ENCODE measurements at places on chromosomes 4 and X.
A peak's percentile ranks its signal among the peaks of the same experiment; 100 is the strongest.

GRCh38 chr4:128564081-128564630, 245.3 kb upstream of the JADE1 start:
- no peak for DNase-seq

DNA sequence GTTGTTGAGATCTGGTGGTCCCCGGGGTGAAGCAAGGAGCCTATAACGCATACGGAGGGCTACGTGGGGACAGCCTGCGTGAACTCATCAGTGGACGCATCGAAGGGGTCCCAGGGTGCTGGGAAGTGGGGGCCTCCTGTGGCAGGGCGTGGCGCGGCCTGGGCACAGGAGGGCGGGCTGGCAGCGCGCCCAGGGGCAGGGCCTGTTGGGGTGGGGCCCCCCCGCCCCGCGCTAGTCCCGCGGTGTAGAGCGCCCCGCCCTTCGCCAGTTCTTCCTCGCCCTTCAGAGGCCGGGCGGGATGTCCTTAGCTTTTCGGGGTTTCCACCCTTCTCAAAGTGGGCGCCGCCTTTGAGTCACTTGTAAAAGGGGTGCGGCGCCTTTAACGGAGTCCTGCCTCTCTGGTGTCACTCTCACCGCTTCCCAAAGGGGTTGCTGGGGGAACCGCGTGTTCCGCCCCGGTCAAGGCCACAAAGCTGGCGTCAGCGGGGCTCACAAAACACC, 632 bp downstream of the PLP2 start:
- peak; percentile 31 for DNase-seq

GRCh38 chr4:140863197-140863596, 107.0 kb upstream of the TBC1D9 start:
- DNase-seq, result no peak

GRCh38 chr4:37910091-37910486, 19.2 kb downstream of the TBC1D1 start:
- DNase-seq, result no peak

- no peak for DNase-seq
Observed at GRCh38 chrX:74931214-74931613, 6.0 kb upstream of the NEXMIF start.

GRCh38 chr4:121344098-121344497, 36.7 kb downstream of the QRFPR start:
- no peak for DNase-seq

DNA sequence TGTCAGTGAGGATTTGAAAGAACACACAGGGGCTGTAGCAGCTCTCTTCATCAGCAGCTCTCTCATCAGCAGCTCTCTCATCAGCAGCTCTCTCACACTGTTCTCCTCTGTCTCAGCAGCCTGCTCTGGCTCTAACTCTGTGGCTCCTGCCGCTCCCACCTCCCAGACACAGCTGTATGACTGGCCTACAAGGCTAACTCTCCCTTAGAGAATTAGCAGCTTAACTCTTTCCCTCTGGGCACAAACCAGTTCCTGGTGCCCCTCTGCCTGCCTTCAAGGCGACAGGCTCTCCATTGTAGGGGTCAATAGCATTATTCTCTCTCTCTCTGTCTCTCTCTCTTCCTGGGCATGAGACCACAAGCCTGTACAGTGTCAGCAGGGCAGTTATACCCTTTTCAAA, 385.6 kb upstream of the PCDH10 start:
- DNase-seq, result no peak

- no peak for DNase-seq
Observed at GRCh38 chrX:41025926-41026701, 59.1 kb upstream of the USP9X start.

DNA sequence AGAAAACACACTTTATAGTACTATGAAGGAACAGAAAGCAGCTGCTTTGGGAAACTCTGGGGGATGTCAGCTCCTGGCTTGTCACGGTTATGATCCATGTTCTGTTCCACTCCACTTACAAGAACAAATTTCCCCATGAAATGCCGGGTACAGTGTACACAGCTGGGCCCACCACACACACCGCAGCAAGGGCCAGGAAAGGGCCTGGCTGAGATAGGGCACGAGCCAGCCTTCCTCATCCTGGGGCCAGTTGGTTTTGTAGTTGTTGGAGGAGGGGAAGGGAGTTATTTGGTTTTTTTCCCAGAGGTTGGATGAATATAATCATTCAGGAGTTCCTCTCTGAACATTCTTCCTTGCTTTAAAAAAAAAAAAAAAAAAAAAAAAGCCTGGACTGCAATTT, 56.8 kb downstream of the SEPSECS start:
- no peak for DNase-seq

DNA sequence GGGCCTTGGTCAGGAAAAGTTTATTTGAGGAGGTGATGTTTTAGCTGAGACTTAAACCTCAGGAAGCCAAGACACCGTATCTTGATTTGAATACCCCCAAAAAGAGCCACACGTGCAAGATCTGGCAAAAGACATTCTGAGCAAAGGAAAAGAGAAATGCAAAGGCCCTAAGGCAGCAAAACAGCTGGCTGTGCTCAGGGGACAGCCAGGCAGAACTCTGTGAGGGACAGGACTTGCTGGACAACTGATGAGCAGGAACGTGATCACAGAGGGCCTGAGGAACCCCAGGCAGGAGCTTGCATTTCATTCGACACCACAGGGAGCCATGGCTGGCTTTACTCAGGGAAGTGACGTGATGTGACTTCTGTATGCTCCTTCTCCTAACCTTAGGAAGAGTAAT, 56.0 kb downstream of the OCRL start:
- no peak for DNase-seq

DNA sequence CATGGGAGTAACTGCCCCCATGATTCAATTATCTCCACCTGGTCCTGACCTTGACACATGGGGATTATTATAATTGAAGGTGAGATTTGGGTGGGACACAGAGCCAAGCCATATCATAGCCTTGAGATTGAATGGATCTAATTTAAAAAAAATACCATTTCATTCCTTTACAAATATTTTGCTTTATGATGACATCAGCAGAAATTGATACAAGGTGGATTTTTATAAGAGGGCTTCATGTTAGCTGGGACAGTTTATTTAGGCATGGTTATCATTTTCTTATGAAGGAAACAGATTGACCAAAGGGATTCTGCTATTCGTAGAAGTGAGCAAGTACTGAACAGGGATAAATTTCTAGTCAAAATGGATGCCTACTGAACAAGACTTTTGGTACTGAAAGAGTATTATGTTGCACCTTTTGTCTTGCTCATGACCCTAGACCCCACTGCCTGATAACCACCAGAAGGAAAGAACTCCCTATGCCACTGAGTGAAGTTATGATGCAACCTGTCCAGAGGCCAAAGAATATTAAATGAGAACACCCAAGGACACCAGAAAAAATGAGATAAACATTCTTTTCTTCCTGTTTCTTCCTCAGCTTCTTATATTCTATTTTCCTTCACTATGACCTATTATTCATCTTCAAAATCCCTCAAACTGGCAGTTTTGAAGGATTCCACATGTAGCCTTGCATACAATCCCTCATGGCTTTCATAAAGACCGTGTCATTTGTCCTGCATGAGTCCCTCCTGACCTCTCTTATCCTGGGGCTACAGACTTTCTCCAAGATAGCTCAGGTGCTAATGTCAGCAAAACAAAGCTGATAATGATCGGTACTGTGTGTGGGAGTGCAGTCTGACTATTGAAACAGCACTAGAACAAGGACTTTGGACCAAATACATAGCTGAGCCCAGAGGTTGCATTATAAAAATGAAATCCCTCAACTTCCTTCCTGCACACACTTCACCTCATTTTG, 118.3 kb downstream of the AFF2 start:
- DNase-seq, result no peak

DNA sequence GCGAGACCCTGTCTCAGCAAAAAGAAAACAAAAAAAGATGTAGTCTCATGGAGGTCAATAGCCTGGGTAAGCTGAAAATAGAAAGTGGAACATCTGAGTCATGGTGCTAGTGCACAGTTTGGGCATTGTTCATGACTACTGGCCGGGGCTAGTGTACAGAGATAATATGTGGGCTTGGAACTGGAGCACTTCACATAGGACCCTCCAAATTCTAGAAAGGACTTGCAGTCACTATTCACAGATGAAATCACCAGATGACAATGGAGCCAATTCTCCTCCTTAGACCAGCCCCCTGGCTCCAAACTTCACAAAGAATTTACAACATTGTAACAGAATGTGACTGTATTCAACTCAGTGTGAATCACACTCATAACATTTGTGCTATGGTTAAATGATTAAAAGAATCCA, 367.8 kb upstream of the SLC7A11 start:
- DNase-seq, result no peak

DNA sequence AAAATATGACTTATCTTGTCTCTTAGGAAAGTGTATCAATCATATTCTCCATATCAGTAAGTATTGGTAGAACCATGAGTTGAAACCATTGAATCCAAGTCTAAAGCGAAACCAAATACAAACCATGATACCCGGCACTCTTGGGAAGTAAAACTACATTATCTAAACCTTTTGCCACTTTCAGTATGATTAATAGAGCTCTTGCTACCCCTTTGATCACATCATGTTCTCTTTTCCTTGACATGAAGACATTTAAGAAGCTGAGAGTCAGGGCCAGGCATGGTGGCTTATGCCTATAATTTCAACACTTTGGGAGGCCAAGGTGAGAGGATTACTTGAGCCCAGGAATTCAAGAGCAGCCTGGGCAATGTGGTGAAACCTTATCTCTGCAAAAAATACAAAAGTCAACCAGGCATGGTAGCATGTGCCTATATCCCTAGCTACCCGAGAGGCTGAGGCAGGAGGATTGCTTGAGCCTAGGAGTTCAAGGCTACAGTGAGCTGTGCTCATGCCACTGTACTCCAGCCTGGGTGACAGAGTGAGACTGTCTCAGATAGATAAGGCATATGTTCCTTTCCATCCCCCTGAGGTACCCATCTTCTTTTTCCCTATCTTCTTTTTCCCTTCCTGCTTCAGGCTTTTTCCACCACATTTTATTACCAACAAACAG, 45.4 kb downstream of the CEP135 start:
- no peak for DNase-seq

- no peak for DNase-seq
Observed at GRCh38 chr4:27973056-27973455, 1112.4 kb downstream of the STIM2 start.

GRCh38 chr4:169131556-169132208, 121.6 kb upstream of the CBR4 start:
- no peak for DNase-seq

DNA sequence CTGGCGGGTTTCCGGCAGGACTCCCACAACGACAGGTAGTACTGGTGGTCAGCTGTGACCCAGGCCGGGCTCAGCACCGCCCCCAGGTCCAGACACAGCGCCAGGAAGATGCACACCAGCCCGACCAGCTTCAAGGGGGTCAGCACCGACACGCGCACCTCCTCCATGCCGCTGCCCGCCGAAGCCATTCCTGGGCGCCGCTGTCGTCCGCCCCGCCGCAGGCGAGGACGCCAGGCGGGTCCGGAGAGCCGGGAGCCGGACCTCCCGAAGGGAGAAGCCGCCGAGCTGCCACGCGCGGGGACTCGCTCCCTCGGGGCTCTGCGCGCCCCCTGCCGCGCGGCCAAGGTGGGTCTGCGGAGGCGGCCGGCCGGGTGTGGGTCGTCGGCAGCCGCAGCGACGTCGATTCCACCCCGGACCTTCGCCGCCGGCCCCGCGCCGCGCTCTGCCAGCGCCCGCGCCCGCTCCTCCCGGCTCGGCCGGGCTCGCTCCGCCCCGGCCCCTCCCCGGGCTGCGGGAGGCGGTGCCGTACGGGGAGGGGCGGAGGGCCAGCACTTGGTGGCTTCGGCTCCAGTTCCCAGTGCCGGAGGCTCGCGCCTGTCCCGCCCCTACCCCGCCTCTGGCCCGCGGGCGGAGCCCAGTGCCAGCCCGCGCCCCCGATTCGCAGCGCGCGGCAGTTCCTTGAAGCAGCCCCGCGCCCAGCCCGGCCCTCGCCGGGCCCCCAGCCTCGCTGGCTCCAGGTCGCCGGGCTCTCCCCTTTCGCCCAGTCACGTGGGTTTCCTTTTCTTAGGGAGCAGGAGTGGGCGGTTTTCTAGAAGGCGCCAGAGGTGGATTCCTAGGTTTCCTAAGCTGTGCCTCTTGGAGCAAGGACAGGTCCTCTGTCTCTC, at the start of gene TMEM47:
TMEM47 (minus strand) TSS at position 444 of the 884 bp plus-strand sequence; CDS start at position 188, 256 bp downstream.
- DNase-seq, result no peak

DNA sequence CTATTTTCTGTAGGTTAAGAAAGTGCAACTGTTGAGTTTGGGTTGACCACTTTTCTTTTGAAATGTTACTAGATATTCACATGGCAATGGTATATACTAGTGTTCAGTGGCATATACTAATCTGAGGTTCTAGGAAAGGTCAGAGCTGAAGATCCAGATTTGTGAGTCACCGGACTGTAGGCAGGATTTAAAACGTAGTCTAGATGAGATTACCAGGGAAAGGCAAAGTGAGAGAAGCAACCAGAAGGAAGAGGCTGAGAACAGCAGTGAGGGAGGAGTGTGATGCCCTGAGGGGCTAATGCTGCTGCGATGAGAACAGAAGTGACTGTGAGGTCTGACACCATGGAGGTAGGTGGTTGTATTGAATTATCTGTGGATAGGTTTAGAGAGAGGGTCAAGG, 9.7 kb upstream of the PLA2G12A start:
- DNase-seq, result no peak

GRCh38 chr4:110532901-110533589, 57.1 kb downstream of the ENPEP start:
- no peak for DNase-seq

DNA sequence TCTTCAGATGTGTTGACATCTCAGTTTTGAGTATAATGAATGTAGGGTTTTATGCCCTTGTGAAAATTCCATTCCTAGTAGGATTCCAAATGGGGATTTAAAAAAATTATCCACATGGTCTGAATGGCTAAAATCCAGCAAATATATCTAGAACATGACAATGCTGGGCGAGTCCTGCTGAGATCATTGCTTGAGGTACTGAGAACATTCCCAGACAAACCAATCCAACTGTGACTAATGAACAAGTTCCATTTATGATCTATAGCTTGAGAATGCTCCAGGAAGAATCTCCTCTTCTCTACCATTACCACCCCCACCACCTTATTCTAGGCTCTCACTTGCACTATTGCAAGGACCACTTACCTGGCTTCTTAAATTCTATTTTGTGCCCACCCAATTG, 77.2 kb upstream of the IL1RAPL2 start:
- no peak for DNase-seq

DNA sequence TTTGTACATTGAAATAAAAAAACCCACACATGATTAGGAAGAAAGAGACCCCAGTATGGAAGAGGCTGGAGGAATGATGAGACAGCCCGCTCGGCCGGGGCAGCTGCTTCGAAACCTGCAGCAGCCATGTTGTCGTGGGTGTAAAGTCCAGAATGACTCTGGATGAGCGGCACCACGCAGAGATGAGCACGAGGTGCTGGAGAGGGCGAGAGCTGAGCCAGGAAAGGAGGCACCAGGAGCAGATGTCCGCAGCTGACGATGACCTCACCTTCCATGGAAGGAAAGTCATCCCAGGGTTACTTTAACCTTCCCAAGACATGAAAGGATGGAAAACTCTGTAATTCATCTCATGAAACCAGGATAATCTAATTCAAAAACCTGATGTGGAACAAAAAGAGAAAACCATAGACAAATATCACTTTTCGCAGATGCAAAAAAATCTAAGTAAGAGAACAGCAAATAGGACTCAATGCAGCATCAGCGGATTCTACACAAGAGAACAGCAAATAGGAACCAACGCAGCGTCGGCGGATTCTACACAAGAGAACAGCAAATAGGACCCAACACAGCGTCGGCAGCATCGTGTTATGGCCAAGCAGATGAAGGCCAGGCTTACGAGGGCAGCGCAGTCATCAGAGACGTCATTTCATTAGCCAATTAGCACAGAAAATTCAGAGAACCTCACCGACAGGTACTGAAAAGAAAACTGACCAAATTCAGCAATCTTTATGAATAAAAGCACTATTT, 25.9 kb upstream of the SPON2 start:
- no peak for DNase-seq

Measured in effector CD8-positive, alpha-beta T cell (primary cell).